ENCODE measurements at places on chromosomes 12 and 14.

DNA sequence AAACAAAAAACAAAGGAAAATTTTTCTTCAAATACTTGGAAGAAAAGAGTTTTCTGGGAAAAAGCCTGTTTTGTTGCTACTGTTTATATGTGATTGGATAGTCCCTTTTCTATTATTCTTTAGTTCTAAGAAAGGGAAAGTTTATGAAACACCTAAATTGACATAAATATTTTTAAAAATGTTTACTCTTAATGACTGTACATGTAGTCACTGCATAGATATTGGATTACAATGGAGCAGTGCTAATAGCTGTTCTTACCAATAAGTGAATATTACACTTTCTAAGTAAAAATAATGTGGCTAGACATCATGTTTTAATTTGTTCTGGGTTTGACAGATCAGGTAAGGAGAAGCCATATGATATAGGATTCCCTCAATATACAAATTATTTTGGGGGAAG is 352.7 kb upstream of the DIO2 start:
- DNase-seq: no peak

DNA sequence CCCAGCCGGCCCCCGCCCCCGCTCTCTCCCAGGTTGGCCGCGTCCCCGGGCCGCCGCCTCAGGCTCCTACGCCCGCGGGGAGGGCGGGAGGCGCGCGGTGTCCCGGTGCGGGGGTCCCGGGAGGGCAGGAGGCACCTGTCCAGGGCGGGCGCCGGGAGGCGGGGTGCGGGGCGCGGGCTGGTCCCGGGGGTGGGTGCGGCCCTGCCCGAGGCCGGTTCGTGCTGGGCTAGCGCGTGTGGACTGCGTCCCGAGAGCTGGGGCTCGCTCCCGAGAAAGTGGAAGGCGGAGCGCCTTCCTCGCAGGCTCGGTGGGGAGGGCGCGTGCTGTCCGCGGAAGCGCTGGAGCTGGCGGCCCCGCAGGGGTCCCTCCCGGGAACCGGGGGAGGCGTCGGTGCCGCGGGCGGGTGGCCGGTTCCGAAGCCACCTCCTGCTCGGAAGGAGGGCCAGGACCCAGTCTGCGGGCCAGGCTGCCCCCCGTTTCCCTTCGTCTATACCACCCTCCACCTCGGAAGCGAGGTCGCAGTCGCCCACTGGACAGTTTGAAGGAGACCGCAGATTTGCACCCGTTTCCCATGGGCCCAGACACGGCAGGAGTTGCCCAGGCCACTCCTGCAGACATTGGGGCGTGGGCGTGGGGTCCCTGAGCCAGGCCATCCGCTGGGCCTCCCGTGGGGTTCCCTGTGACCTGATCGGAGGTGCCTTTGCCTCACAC is 636 bp downstream of the ZFYVE21 start:
- peak; percentile 33 for DNase-seq

GRCh38 chr12:132205271-132206045 is 61.2 kb downstream of the NOC4L start:
- DNase-seq: no peak

DNA sequence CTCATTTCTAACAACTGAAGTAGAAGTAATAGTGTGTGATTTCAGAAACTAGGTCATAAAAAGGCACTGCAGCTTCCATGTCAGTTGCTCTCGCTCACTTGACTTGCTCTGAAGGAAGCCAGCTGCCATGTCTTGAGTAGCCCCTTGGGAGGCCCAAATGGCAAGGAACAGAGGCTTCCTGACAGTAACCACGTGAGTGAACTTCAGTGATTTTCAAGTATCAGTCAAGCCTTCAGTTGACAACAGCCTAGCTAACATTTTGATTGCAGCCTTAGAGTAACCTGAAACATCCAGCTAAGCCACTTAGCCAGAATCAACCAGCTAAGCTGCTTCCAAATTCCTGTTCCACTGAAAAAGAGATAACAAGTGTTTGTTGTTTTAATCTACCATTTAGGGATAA is 26.7 kb downstream of the TOGARAM1 start:
- no peak for DNase-seq

DNA sequence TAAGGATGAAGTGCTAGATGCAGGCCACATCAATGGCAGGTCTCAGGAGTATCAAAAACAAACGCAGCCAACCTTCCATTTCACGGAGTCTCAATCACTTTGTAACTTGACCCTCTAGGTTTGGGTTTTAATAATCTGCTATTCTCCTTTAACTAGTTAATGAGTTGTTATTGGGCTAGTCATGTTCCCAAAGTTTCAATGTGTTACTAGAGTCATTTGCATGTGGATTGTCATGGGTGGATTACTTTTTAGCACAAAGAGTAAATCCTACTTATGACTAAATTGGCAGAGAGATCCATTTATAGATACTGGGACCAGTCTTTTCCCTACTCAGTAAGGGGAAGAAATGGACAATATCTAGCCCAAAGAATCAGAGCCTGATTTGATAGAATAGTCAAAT is 151.0 kb downstream of the BCAT1 start:
- no peak for DNase-seq

DNA sequence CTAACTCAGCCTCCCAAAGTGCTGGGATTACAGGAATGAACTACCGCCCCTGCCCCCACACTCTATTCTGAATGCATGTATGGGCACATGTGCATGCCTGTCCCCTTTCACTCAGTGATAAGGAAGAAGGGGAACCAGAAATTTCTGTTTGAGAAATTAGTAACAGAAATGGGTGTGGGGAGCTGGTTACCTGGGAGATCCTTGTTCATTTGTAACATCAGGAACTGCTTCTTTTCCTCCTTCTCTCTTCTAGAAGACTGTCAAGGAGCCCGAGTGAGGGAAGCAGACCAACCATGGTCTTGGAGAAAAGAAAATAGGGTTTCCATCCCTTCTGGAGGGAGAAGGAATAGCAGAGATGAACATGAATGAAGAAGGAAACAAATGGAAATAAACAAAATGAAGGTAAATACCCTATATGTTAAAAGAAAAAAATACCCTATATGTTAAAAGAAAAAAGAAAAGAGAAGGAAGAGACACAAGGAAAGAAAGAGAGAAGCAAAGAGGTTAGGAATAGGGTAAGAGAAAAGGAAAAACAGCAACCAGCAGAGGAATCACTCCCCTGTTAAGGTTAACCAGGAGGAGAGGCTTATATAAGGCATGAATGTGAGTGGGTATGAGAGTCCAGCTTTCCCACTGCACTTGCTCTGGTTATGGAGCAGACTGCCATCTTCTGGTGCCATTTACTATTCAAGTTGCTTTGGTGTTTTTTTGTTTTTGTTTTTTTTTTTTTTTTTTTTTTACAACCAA is 3.3 kb downstream of the PPP1R3E start:
- peak; percentile 58 for DNase-seq
